ENCODE measurements at places on chromosomes 6 and 20.
A peak's percentile ranks its signal among the peaks of the same experiment; 100 is the strongest.

GRCh38 chr6:4522453-4522852, 253.8 kb upstream of the CDYL start:
- no peak for DNase-seq

GRCh38 chr6:164477101-164477500, 832.3 kb downstream of the C6orf118 start:
- DNase-seq, result no peak

DNA sequence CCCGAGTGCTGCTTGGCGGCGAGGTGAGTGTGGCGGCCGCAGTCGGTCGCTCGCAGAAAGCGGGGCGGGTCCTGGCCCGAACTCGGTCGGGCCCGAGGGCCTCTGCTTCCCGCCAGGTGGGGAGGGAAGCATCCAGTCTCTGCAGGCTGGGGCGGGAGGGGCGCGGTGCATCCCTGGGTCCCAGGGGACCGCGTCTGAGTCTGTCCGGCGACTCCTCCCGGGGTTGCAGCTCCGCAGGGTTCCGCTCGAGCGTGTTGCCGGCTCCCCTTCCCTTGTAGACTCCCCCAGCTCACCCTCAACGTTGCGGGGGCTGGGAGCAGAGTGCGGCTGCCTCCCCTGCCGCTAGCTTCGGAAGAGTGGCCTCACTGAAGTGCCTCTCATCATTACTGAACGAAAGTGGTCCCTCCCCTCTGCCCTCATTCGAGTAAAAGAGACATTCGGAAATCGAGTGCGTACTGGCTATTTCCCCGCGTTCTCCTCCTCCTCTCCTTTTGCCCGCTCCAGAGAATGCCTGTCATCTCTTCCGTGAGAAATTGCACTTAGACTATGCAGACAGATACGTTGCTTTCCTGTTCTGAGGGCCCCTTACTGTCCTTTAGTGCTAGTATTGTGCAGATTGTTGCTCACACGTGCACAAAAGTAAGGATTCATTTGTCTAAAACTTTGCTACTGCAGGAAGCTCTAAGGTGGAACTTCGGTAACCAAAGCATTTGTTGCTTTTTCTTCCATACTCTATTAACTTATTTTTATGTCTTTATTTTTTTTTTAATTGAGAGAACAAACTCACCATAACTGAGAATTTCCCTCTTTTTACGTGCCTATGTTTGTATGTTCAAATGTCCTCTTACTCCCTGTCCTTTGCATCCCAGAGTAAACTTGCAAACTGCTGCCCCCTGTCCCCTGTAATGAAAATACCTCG, 751 bp downstream of the MAP3K4 start:
- no peak for DNase-seq

DNA sequence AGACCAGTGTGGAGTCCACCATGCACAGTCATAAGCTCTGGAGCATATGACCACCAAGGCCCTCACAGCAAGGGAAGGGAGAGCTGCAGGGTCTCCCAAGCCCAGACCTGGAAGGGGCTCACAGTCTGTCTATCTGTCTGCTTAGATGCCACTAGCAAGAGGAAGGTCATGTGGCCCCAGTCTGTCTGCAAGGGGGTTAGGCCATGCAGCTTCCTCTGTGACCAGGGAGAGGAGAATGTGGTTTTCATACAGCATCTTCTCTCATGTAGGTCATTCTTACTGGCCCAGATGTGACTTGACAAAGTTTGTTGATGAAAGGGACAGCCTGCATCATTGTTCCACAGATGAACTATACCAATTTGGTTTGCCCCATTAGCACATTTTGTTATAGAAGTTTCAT, 260.8 kb downstream of the FARS2 start:
- no peak for DNase-seq

DNA sequence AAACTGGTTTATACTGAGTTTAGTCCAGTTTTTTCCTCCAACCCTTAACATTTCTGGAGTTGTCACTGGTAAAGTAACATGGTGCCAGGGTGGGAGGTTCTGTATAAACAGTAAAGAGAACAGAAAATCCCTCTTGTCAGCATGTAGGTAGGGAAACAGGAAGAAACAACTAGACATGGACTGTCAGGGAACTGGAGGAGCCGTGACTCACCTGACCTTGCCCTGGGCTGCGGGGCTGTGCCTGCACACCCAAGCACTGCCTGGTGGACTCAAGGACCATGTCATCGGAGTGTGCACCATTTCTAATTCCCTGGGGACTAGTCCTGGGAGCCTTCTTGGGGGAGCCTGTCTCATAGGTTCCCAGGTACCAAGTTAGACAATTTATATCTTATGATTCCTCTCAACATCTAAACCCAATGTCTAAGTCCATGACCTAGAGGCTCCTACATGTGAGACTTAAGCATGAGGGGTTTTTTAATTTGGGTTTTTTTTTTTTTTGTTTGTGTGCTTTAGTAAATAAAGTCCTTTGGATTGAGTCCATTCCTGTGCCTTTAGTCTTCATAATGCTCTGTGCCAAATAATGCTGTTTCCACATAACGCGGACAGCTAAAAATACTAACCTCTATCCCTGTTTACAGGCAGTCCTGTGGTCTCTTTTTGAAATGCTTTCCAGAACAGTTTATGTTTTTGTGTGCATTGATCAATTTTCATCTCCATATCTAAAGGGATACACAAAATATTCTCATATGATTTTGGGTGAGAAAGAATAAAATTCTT, 136.9 kb upstream of the SUPT3H start:
- DNase-seq, result no peak

- no peak for DNase-seq
Measured at GRCh38 chr6:6057442-6058053, 50.8 kb upstream of the NRN1 start.

DNA sequence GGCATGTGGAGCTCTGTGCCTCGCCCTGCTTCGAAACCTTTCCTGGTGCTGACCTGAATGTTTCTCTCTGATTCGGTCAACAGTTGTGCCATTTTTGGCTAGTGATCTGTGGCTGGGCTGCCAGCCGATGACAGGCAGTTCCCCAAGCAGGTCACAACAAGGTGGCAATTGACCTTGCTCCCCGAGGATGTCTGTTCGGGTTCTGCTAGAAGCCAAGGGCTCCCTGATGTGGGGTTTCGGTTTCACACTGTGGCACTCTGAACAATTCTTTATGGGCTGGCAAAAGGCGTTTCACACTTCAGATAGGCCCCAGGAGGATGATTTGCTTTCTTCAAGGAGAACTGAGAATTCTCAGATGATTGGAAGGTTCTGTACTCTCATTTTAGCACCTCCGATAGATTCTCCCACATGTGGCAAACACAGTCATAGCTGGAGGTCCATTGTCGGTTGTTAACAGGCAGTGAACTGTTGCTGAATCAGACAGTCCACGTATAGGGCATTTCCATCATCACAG, 135.6 kb downstream of the SLC24A3 start:
- no peak for DNase-seq

GRCh38 chr6:101595276-101595675, 201.8 kb downstream of the GRIK2 start:
- DNase-seq, result no peak

- DNase-seq, result no peak
Measured at GRCh38 chr6:39806278-39806677, 14.1 kb downstream of the DAAM2 start.

DNA sequence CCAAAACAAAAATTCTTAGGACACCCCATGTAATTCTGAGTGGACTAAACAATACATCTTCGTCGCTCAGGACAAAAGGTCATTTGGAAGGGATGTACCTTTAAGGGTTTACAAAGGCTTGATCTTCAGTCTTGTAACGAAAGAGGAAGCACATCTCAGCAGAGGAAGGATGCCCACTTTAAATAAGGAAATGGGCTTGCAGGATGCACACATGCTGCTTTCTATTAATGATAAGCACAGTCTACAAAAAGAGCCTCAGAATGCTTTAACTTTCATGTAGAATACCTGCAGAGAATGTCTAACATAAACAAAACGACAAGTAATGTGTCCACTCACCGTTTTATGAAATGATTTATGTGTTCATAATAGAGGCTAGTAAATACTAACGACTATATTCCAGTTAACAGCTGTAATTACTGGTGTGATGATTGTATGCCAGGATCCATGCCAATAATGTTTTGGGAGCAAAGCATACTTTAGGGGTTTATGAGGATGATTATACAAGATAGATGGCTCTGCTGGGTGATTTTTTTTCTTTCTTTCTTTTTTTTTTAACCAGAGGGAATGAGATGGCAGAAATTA, 216.9 kb downstream of the GMDS start:
- no peak for DNase-seq

- DNase-seq, result no peak
Measured at GRCh38 chr6:147497472-147497871, 11.0 kb upstream of the SAMD5 start.

GRCh38 chr20:4959592-4959991, 41.7 kb downstream of the SLC23A2 start:
- DNase-seq, result no peak

DNA sequence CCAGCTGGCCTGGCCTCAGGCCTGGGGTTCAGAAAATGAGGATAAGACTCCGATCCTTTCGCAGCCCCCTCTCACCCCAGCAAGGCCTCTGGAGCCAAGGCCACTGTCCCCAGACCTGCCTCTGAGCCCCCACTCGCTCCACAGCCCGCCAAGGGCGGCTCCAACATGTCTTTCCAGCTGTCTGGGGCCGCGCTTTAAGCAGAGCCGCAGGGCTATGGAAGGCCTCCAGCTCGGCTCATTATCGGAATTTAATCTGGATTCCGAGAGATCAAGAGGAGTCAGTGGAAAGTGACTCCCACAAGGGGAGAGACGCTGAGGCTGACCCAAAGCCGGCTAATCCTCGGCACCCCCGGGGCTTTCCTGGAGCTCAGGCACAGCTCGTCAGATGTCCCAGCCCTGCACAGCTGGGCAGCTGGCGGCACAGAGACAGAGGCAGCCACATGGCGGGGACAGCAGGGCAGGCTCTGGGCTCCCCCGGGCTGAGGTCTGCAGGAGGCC, 41.8 kb downstream of the BMP7 start:
- DNase-seq, result no peak

GRCh38 chr20:2401527-2401926, 20.8 kb downstream of the TGM6 start:
- no peak for DNase-seq

GRCh38 chr20:62413025-62413570, 6.0 kb upstream of the CABLES2 start:
- DNase-seq, result no peak

GRCh38 chr6:16475494-16475781, 237.1 kb downstream of the GMPR start:
- DNase-seq, result no peak

DNA sequence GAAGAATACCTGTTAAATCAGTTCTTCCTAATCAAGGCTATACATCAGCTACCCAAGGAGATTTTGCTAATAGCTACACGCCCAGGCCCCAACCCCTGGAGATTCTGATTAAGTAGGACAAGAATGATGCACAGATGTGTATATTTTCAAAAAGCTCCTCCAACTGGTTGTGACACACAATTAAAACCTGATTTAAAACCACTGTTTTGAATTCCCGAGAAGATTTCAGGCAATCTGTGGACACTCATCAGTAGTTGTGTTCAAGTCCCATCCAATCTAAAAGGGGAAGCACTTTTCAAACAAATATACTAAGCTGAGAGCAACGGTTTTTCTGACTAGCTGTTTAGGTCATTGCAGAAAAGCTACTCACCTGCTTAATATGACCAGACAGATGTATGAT, 118.9 kb upstream of the NHSL1 start:
- DNase-seq, result no peak

DNA sequence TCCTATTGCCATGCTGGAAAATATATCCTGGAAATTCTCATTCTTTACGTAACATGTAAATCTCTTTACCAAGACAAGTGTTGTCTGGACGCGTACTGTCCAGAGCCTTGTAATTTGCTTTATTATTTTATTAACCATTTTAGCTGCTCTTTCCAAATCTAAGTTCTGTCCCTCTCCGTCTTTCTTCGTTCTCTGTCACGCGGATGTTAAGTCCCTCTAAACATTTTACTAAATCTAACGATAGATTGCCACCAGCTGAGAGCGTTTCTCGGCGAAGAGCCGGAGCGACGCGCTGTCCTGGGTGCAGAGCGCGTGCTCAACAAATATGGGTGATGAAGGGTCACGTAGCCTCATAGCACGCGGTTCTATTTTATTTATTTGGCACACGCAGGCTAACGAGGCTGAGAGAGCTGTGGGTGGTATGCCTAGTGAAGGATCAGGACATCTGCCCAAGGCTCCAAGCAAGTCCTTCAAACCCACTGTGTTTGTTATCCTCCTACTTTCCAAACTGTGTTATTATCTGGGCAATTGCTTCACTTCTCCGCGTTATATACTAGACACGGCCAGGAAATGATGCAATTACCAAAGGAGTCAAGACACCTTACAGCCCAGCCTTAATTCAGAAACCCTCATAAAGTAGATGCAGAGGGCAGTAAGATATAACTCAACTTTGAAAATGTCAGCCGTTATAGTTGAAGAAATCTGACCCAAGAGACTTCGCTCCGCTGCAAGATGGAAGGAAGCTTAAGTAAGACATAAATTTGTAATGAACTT, 10.0 kb upstream of the NCOA7 start:
- peak; percentile 33 for DNase-seq

DNA sequence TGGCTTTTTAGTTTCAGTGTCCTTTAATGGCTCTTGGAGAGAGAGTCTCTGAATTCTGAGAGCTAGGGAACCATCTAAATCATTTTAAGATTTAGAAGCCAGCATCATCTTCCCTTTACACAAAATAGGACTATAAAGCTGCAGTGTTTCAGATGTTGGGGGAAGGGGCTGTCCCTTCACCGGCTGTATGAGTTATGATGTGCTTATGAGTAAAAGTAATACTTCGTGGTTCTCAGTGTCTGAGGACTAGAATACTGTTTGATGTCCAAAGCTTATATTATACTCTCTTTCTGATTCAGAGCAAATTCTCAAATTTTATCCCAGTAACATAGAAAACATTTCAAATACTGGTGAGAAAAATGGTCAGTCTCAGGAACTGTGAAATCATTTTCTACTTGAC, 63.5 kb upstream of the FAM8A1 start:
- no peak for DNase-seq

GRCh38 chr20:20396794-20397193, 28.9 kb downstream of the INSM1 start:
- no peak for DNase-seq

DNA sequence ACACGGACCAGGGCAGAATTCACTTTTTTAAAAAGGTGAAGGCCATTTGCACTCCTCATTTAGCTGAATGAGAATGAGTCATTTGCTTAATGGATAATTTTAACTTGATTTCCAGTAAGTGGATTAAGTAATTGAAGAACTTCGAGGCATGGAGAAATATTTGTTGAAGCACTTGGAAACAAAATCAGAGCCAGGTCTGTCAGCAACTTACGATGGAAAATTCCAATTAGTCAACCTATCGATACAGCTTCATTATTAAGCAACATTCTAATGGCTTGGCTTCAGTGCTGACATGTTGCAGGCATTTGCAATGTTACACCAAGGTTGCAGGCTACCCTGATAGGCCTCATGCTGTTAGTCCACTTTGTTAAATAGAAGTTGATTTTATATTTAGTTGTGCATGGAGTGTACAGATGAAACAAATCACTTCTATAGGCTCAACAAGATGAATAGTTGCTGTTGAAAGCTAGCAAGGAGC, 423.5 kb upstream of the SLC35B3 start:
- no peak for DNase-seq

- DNase-seq, result no peak
Measured at GRCh38 chr6:132715881-132716637, 2.2 kb upstream of the VNN1 start.

Measured in activated T-helper 1 cell treated with Interleukin-2 at 50 U/mL for 16 hours (primary cell).